ENCODE measurements at places on chromosomes 11 and 22.
A peak's percentile ranks its signal among the peaks of the same experiment; 100 is the strongest.

- no peak for DNase-seq
Measured at GRCh38 chr22:39405346-39406085, 5.9 kb downstream of the TAB1 start.

DNA sequence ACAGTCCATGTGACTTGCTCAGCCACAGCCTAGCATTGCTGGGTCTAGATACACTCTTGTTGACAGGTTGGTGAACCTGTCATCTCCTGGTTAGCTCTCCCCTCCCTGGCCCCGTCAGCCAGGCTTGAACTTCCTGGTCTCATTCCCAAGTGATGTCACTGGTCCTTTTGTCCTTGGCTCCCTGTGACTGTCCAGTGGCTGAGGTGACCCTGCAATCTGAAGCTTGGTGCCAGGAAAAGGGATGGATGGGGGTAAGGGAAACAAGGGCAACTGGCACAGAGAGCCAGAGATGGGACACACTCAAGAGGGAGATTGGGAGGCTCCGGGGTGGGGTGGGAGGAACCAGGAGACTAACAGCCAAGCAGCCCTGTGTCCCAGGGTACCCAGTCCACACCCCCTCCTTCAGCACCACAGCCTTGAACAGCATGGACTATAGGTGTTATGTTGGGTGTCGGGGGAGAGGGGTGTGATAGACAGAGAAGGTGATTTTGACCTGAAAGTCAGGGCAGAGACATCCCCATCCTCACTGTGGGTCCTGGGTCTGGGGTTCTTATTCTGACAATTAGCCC, 63.8 kb upstream of the THY1 start:
- no peak for DNase-seq

- no peak for DNase-seq
Measured at GRCh38 chr11:64264371-64264852, 13.1 kb downstream of the PLCB3 start.

GRCh38 chr11:11349870-11350337, 3.1 kb downstream of the CSNK2A3 start:
- DNase-seq = no peak

GRCh38 chr11:102208835-102209234, 98.6 kb downstream of the YAP1 start:
- DNase-seq = no peak

GRCh38 chr11:17162376-17162775, 45.4 kb downstream of the PIK3C2A start:
- DNase-seq = no peak

GRCh38 chr11:2084721-2085120, 54.5 kb downstream of the IGF2 start:
- no peak for DNase-seq

GRCh38 chr11:113644605-113645004, 61.5 kb downstream of the TMPRSS5 start:
- no peak for DNase-seq

DNA sequence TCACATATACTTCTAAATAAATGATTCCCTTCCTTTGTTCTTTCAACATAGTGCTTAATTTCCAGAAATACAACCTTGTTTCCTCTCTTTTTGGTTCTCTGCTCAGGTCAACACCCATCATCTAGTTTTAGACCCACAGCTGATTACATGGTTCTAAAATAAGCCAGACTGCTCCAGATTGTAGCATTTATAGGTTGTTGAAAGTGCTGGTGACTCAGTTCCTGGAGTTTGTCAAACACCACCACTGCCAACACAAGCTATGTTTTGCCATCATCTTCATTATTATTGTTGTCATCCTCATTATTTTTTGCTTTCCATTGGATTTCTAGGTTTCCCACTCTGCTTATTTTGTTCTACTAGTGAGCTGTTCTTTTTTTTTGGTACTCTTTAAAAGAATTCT, 22.3 kb upstream of the MMP20 start:
- no peak for DNase-seq

DNA sequence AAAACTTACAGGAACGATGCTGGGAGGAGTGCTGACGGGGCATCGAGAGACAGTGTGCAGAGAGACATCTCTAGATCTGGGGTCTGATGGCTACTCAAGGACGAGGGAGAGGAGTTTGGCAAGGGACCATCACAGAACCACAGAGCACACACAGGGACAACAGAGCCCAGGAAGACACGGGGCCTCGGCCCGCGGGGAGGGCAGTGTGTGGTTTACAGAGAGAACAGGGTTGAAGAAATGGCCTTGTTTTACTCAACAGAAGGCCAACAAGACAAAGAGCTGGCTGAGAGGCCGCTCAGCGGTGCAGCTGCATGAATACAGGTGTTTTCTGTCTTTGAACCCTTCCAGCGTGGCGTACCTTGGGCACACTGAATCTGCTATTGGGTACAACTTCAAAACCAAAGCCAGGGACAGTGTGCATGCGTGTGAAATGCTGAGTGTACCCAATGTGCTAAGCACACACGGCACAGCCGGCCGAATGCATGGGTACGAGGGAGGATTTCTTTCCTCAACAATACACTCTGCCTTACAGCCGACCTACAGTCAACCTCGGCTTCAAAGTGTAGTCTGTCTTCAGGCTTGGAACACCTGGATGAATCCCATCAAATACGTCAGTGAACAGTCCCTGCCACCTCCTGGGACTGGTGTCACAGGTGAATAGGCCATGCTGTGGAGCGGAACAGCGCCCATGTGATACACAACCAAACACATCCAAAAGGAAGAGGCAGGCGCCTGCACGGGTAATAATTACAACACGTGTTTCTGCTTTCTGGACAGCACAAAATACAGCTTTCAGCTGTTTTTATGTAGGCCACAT, 20.7 kb upstream of the BID start:
- DNase-seq = no peak

DNA sequence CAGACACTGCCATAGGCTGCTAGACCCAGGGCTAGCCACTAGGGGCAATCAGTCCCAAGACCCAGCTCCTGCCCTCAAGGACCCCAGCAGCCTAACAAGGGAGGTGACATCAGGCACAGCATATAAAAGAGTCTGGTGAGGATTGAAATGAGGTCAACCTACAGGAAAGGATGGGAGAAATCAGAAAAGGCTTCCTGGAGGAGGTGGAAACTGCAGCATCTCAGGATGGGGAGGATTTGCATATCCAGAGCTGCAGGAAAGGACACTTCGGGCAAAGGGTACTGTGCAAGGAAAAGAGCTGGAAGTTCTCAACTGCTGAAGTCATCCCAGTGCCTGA, 2.9 kb upstream of the ARFGAP2 start:
- no peak for DNase-seq

- DNase-seq = no peak
Measured at GRCh38 chr11:10026514-10026913, 267.5 kb downstream of the SBF2 start.

GRCh38 chr11:66470015-66470414, 3.3 kb downstream of the PELI3 start:
- DNase-seq = no peak

DNA sequence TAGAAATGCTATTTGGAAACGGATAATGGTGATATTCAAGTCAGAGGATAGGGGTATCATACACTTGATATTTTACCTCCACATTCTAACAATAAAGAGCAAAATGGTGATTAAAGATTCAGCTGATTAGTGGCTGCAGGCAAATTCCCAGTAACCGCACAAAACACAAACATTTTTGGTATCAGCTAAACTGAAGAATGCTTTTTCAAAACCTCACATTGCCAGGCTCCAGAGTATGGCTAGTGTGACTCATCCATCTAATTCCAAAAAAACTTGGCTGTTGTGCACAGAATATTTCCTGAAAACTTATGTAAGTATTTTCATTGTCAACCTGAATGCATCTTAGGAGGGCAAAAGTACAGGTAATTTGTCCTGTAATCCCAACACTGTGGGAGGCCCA, 10.9 kb downstream of the SRPRA start:
- DNase-seq = no peak

- no peak for DNase-seq
Measured at GRCh38 chr11:117606211-117606610, 190.8 kb downstream of the DSCAML1 start.

DNA sequence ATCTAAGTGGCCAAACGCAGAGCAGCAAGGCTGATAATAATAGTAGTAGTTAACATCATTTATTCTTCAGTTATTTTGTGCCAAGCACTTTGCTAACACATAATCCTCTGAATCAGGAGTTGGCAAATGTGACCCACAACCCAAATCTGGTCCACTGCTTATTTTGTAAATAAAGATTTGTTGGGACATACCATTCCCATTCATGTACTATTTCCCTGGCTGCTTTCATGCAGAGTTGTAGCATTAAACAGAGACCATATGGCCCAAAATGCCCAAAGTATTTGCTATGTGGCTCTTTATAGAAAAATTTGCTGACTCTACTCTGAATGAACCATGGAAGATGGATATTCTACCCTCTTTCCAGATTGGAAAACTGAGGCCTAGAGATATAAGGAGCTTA, 50.3 kb downstream of the COMMD9 start:
- no peak for DNase-seq

- DNase-seq = no peak
Measured at GRCh38 chr11:119056421-119056999, 495 bp downstream of the HYOU1 start.

- DNase-seq = no peak
Measured at GRCh38 chr11:85699957-85700741, 14.2 kb upstream of the CCDC89 start.

GRCh38 chr11:36365907-36366306, 69.8 kb downstream of the PRR5L start:
- DNase-seq = no peak

DNA sequence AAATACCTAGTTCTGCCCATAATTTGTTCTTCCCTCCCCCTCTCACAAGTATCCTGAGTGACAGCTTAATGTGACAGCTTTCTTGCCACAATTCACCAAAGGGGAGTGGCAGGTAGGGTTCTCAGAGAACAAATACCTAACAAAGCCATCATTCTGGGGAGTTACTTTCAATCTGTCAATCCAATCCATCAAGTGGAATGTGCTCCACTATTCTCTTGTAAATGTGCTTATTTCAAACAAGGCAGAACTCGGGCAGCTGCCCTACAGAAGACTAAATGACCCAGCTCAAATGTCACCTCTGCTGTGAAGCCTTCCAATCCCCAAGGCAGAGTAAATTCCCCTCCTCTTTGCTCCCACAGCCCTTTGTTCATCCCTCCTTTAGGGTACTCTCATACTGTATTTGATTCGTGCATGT, 27.8 kb downstream of the LGR4 start:
- DNase-seq = peak; percentile 96

GRCh38 chr11:16933756-16934603, 80.2 kb downstream of the PLEKHA7 start:
- DNase-seq = no peak

- DNase-seq = no peak
Measured at GRCh38 chr11:22491555-22492225, 133.9 kb downstream of the FANCF start.

- peak; percentile 93 for DNase-seq
Measured at GRCh38 chr11:65888163-65888814, at the start of gene FIBP. FIBP (minus strand) TSS chr11:65888471; CDS start chr11:65888418, 53 bp downstream.

- no peak for DNase-seq
Measured at GRCh38 chr11:36738292-36738861, 140.3 kb upstream of the RAG2 start.

GRCh38 chr11:44058275-44058674, 7.8 kb upstream of the ACCS start:
- no peak for DNase-seq

DNA sequence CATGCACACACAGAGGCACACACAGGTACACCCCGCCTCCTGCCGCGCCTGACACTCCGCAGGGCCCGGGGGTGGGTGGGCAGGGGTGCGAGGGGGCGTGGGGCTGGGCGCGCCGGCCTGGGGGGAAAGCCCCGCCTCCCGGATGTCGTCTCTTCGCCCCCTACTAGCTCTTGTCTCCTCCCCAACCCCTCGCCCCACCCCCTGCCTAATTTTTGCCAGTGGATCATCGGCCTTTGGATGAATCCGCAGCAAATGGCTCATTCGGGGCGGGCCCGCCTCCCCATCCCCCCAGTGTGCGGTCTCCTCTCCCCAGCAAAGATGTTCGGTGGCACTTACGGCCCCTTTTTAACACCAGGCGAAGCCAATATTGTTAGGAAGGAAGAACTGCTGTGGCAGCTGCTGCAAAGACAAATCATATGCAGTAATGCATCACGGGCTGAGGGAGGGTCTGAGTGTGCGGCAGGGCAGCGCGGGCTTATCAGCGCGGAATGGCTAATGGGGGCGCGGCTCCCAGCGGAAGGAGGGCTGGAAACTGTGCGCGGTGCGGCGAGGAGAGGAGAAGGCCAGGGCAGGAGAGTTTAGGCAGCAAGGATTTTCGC, 13.4 kb upstream of the NECTIN1 start:
- peak; percentile 29 for DNase-seq

GRCh38 chr11:134101282-134101681, 32.4 kb downstream of the JAM3 start:
- no peak for DNase-seq

GRCh38 chr11:111634981-111635705, 32.9 kb downstream of the SIK2 start:
- no peak for DNase-seq

- DNase-seq = no peak
Measured at GRCh38 chr11:83220260-83220659, 26.7 kb downstream of the ANKRD42 start.

DNA sequence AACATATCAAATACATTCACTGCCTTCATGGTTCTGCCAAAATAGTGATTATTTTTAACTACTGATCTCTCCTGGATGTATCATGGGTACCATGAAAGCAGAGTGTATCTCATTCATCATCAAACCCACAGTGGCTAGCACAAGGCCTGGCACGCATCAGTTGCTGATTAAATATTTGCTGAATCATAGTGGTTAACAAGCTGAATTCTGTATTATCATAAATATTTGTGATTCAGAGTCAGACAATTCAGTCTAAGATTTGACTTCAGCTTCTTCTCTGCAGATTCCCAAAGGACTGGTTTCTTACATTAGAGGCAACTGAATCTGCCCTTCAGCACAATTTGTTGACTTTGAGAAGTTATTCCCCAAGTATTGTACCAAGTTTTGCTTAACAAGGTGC, 715.8 kb upstream of the LRRC4C start:
- no peak for DNase-seq

- DNase-seq = no peak
Measured at GRCh38 chr22:26325641-26326040, 103.4 kb upstream of the ASPHD2 start.

DNA sequence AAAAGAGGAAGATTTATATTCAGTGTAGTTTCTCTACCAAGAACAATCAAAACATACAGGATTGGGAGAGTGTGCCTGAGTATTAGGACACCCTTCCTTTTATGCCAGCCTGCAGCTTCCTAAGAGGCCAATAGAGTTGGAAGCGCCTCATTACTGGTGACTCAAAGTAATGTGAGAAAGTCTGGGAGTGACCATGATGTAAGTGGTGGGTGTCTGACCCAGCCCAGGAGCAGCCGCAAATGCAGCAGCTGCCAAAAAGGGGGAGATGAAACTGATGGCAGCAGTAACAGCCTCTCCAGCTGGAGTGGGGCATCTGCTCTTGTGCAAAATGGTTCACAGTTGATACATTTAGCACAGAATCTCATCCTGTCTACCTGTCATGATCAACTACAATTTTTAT, 62.0 kb downstream of the ZNF280B start:
- DNase-seq = no peak

- no peak for DNase-seq
Measured at GRCh38 chr11:77748266-77748665, 72.3 kb downstream of the RSF1 start.

All from NCI-H1930 (cell line).